NCI-H2029 (cell line): ENCODE measurements at places on chromosomes 2 and 18.

DNA sequence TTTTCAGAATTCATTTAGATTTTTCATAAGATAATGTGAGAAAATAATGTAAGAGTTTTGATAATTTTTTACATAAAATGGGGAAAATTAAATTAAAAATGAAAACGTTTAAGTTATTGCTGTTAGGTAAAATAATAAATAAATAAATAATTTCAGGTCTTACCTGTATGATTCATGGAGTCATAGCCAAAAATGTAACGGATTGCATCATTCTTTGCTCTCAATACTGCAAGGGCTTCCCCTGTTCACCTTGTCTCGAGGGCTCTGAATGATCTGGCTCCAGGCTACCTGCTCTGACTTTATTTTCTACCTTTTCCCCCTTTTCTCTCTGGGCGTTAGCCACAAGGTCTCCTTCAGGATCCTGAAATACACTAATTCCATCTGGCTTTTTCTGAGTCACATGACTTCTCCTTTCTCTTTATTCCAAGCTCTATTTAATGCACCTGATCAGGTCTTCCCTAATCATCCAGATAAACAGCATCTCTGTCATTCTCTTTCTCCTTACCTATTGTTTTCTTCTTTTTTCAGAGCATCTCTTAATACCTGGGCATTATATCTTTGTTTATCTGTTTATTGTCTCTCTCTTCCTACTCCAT, 30.0 kb upstream of the CFAP36 start:
- DNase-seq = no peak

DNA sequence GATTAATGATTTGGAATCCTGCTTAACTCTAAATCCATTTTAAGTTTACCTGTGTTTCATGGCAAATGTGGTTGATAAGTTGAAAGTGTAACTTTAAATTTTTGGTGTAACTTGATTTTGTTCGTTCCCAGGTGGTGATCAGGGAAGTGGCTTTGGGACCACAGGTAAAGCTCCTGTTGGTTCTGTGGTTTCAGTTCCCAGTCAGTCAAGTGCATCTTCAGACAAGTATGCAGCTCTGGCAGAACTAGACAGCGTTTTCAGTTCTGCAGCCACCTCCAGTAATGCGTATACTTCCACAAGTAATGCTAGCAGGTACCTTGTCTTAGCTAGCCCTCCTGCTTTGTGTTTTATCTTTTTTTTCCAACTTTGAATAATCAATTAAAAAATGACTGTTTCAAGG, 62.8 kb downstream of the AGFG1 start:
- DNase-seq = no peak

GRCh38 chr2:166163775-166164174, 36.0 kb upstream of the SCN1A start:
- no peak for DNase-seq

DNA sequence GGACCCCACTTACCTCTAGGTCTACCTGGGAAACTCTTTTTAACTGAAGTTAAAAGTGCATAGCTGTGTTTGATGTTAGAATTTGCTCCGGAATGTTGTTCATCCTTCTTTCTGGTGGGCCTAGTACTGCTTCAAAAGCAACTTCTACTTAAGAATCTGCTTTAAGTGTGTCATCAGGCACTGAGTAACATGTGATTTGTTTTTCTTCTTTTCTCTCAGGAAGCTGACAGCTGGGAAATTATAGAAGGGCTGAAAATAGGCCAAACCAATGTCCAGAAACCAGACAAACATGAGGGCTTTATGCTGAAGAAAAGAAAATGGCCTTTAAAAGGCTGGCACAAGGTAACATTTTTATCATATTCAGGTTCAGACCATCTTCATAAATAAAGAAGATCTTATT, 122.9 kb downstream of the PRKRA start:
- no peak for DNase-seq

GRCh38 chr2:72770879-72771461, 54.9 kb downstream of the EXOC6B start:
- DNase-seq = peak; percentile 46

GRCh38 chr2:41791523-41791922, 256.3 kb upstream of the PKDCC start:
- DNase-seq = no peak

GRCh38 chr2:240916571-240917008, 10.5 kb downstream of the CROCC2 start:
- no peak for DNase-seq

DNA sequence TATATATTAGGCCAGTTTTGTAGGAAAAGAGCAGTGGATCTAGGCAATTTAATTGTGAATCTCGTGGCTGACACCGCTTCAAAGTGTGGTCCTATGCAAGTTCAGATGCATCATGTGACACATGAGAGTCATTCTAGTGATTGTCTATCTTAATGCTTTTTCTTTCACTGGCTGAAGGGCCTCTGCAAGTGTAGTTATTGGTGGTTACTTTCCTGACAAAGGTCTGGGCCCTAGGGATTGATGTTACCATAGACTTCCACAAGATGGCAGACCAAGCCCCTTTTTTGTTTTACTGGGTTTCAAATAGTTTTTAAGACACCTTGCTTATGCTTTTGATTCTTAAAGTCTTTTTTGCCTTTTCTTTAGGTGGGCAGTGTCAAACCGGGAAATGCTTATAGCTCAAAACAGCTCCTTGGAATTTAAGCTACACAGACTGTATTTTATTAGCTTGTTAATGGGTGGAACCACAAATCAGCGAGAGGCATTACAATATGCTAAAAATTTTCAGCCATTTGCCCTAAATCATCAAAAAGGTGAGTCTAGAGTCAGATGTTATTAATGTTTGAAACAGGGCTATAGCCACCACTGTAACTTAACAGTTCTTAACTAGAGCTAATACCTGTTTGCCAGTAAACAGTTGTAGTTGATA, 25.9 kb downstream of the CD8A start:
- no peak for DNase-seq

DNA sequence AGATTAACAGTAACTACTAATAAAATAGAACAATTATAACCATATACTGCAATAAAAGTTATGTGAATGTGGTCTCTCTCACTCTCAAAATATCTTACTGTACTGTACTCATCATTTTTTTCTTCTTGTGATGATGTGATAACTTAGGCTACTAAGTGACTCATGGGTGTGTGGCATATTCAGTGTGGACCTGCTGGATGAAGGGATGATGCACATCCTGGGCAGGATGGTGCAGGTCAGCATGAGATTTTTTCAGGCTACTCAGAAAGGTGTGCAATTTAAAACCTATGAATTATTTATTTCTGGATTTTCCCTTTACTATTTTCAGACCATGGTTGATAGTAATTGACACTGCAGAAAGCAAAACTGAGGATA, 90.7 kb downstream of the NCKAP5 start:
- no peak for DNase-seq
